Right atrium auricular region (tissue), 2 donors: ENCODE measurements at places on chromosomes 4 and X. TPM values are rescaled to one million over a fixed set of nuclear protein-coding genes. Genes with fewer than 3 reads are reported as not detected.

Gene IQSEC2
- total RNA-seq, result 10.7 TPM

Gene AGTR2
- not detected for total RNA-seq

Gene FABP2
- total RNA-seq, result not detected

Gene TBC1D9
- total RNA-seq, result 10.9 TPM

Gene SORBS2
- total RNA-seq, result 741 TPM

Gene PNMA5
- not detected for total RNA-seq

Gene PPP1R2C
- total RNA-seq, result not detected

Gene CABS1
- total RNA-seq, result not detected

Gene DIPK2B
- total RNA-seq, result 6.3 TPM

Gene TMEM255A
- total RNA-seq, result 0.79 TPM

Gene LINC00632
- total RNA-seq, result 34.1 TPM

Gene BTK
- 2.4 TPM for total RNA-seq

Gene F9
- not detected for total RNA-seq

Gene ARAF
- 41.7 TPM for total RNA-seq

DNA sequence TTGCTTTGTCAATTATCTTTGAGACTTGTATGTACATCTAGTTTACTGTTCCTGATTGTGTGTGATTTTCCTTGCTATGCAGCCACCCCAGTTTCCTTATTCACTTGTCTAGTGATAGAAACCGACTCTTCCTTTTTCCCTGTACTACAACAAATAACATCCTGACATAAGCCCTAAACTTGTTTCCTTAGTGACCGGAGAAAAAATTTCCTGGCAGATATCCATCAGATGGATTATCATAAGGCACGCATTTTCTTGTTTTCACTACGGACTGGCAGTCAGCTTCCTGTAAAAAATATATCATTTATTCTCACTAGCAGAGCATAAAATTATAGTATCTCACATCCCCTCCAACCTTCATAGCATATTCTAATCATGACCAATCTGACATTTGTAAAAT, 410.7 kb downstream of the CENPC start:
- DNase-seq, result no peak

- DNase-seq, result no peak
Observed at GRCh38 chr4:186481998-186482790, 73.2 kb downstream of the MTNR1A start.

DNA sequence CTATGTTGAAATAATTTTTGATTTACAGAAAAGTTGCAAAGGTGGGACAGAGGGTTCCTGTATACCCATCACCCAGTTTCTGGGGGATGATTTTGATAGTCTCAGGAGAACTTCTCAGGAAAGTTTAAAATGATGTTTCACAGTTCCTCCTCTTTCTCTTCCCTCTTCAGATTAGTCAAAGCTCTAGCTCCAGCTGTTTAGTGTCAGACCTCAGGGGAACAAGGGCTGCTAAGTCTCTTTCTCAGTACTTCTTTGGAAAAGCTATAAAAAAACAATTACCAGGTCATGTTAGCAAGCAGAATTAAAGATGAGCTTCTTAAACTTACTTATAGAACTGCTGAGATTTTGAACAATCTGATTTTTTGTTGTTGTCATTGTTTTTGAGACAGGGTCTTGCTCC, 12.2 kb downstream of the IL13RA1 start:
- no peak for DNase-seq

DNA sequence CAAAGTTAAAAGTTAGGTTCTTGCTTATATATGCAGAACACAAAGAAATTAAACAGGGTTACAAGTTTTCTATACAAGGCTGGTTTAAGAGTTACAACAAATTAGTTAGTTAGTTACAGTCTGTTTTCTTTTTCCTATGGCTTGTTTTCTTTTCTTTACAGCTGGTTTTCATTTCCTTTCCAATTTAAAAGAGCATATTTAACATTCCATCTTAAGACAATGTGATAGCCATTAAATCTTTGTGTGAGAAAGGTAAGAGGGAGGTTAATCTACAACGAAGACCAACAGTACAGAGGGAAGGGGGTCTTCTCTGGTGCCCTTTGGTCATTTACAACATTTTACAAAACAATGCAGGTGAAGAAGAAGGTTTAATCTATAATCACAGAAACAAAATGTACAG, 290.6 kb downstream of the ZNF674 start:
- no peak for DNase-seq

GRCh38 chrX:85037114-85037513, 33.4 kb downstream of the APOOL start:
- no peak for DNase-seq

- DNase-seq, result no peak
Observed at GRCh38 chr4:52825460-52826090, 36.5 kb upstream of the RASL11B start.

GRCh38 chr4:113368056-113368455, 318.6 kb downstream of the ANK2 start:
- no peak for DNase-seq

GRCh38 chrX:41122664-41123257, 37.5 kb downstream of the USP9X start:
- no peak for DNase-seq

- DNase-seq, result no peak
Observed at GRCh38 chr4:169070071-169070894, 60.2 kb upstream of the CBR4 start.

- DNase-seq, result peak; percentile 61
Observed at GRCh38 chr4:56505269-56506130, at the start of gene ARL9. Gene ARL9 (plus strand): TSS chr4:56505791. CDS start chr4:56505863, 72 bp downstream.

DNA sequence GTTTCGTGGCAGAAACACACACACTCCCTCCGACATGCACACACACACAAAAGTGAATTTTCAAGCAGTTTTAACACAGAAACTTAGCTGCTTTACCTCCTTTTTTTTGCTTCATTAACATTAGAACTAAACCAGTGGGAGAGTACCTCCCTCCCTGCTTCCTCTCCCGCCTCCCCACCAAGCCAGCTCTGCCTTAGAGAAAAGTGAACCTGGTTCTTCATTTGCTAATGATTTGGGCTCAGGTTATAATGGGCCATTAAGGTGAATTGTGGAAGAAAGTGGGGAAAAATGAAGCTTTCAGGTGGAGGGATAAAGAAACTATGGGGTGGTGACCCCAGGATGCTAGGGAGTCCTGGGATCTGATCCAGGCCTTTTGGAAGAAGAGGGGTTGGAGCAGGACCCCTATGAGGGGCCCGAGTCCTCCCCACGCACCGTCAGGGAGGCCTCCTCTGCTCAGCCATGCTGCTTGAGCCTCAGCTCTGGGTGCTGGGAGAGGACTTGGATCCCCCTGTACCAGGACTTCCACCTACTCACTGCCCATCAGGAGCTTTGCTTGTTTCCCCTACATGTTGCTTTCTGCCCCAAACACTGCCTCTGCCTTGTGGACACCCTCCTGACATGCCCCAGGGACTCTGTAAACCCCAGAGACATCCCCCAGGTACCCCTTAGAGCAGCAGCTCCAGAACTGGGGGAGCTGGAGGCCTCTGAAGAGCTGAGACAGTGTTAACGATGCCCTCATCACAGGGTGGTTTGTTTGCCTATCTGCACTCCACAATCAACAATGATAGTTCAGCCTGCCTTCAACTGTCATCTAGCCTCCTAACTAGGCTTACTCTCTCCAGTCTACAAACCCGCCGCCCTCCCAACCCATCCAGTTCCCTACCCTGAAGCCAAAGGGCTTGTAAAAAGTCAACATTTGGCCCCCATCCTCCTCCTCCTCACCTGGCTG, 6.5 kb upstream of the JADE1 start:
- DNase-seq, result no peak

DNA sequence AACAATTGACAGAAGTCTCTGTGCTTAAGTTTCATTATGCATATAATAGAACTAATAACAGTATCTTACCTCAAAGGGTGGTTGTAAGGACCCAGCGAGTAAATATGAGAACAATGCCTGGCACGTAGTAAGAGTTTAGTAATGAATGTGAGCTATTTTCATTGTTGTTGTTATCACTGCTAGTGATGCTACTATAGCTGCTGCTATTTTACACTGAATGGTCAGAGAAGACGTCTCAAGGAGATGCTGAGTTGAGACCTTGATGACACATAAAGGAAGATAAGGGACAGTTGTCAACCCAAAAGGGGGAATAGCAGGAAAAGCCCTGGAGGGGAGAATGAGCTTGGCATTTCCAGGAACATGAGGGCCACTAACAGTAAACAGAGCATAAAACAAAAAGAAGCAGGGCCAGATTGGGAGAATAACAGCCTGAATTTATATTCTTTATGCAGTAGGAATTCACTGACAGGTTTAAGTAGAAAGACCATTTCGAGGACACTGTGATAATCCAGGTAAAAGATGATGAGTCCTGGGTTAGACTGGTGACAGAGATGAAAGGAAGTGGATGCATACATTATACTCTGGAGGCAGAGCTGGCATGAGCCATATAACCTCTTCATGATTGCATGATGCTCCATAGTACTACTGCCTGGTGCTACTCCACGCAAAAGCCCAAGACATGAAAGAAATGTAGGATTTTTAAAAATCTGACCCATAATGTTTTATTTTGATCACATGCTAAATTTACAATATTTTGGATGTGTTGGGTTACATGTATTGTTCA, 23.1 kb downstream of the ATP8A1 start:
- DNase-seq, result no peak

DNA sequence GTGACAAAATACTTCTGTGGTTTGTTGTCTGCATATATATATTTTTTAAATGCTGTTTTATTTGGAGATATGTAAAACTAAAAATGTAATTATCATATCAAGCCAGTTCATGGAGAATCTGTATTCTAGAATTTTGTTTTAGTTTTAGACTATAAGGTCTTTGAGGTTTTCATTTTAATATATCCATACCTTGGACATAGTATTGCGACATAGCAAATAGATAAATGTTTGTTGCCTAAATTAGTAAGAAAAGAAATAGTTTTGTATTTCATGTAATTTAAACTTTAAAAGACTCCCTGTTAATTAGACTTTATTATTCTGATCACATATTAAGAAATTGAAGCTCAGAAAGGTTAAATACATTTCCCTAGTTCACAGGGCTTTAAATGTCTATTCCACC, 472.9 kb downstream of the GBA3 start:
- DNase-seq, result no peak

- no peak for DNase-seq
Observed at GRCh38 chr4:175998782-175999181, 66.9 kb upstream of the WDR17 start.

DNA sequence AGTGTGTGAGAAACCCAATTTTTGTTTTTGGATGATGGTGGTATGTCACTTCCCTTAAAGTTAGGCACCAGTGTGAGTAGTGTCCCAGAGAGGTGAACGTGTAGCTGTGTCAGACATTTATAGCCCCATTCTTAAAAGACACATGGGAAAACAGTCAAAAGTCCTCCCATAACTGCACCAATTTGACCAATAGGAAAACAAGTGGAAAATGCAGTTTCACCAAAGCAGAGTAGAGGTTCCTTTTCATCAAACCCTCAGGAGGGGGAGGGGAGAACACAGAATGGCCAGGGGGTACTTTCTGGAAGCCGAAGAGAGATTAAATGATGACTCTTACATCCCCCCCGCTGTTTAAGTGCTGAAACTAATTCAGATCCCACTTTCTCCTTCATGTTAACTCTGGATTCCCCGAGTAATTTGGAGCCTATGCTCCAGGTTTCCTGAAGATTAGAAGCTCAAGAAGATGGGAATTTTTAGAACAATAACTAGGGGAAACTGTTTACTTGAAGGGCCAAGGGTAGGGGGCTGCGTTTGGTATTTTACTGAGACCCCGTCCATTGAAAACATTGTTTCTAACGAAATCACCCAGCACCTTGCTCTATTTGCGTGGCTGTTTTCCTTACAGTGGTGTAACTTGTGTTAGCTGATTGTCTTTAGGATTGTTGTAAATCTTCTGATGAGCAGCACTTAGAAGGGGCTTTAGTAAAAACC, 2.1 kb upstream of the LEF1 start:
- no peak for DNase-seq

- peak; percentile 56 for DNase-seq
Observed at GRCh38 chrX:115889121-115889890, 281.2 kb upstream of the AGTR2 start.

DNA sequence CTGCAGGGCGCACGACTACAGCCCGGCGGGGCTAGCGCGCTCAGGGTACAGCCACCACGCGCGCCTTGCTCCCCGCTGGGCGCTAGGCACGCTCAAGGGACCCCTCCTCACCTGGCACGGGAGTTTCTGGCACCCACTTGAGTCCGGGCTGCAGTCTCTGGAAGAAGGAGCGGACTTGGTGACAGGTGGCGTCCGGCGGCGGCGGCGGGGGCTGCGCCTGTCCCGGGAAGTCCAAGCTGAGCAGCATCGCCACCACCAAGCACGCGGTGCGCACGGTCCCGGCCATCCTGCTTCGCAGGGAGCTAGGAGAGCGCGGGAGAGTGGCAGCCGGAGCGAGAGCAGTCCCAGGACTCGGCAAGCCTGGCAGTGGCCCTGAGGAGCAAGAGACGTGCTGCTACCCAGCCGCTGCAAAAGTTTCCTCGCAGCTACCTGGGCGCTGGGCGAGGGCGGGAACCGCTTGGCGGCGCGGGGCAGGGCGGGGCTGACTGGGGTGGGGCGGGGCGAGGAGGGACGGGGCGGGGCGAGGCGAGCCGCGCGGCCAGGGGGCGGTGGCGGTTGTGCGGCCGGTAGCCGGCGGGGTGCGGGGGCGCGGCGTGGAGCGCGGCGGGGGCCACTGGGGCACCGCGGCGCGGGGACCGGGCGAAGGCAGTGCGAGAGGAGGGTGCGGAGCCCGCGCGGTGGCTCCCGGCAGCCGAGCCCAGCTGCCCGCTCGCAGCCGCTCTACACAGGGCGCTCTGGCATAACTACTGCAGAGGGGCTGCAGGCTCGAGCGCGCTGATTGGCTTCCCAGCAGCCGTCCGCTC, at the start of gene GPC3:
Gene GPC3 (minus strand): TSS at position 431 of the 803 bp plus-strand sequence.
- DNase-seq, result no peak

GRCh38 chrX:47248576-47248975, 15.8 kb downstream of the USP11 start:
- DNase-seq, result no peak

DNA sequence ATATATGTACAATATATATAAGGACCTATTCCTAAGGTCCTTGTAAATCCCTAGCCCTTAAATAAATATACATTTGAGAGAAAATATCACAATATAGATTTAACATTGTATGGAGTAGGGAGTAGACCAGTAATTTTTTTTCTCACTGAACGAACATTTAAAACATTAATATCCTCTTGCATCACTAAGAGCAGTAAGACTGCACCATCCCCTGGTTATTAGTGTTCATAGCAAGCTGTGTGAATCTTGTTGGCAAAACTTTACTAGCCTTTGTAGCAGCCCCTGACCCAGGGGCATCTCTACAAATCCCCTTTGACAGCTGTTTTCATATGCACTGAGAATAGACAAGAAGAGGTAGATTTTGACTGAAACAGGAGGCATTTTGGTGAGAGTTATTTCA, 146.5 kb downstream of the IL1RAPL2 start:
- no peak for DNase-seq

- DNase-seq, result no peak
Observed at GRCh38 chr4:48296365-48296764, 26.7 kb upstream of the TEC start.

GRCh38 chr4:47816748-47817147, 21.1 kb downstream of the CORIN start:
- no peak for DNase-seq

GRCh38 chrX:39443240-39443639, 642.0 kb downstream of the MID1IP1 start:
- DNase-seq, result no peak
